NT2/D1 (cell line): ENCODE measurements at places on chromosomes 1 and 21.

GRCh38 chr1:30747033-30748008 is 10.3 kb downstream of the LAPTM5 start:
- no peak for DNase-seq

DNA sequence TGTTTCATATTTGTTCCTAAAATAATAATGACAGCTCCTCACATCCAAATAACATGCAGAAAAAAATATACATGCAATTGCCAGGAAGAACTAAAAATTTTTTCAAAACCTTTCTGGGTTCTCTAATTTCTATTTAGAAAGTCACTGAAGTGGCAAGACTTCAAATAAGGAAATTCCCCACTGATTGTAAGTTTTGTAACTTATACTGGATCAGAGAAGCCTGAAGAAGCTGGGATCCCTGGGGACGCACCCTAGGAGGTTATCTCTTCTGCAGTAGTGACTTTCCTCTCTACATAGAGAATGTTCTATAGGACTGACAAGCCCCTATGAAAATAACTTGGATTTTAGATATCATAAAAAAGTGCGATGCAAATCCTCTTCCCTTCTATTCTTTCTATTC is 182.6 kb downstream of the MRPL39 start:
- DNase-seq, result no peak

DNA sequence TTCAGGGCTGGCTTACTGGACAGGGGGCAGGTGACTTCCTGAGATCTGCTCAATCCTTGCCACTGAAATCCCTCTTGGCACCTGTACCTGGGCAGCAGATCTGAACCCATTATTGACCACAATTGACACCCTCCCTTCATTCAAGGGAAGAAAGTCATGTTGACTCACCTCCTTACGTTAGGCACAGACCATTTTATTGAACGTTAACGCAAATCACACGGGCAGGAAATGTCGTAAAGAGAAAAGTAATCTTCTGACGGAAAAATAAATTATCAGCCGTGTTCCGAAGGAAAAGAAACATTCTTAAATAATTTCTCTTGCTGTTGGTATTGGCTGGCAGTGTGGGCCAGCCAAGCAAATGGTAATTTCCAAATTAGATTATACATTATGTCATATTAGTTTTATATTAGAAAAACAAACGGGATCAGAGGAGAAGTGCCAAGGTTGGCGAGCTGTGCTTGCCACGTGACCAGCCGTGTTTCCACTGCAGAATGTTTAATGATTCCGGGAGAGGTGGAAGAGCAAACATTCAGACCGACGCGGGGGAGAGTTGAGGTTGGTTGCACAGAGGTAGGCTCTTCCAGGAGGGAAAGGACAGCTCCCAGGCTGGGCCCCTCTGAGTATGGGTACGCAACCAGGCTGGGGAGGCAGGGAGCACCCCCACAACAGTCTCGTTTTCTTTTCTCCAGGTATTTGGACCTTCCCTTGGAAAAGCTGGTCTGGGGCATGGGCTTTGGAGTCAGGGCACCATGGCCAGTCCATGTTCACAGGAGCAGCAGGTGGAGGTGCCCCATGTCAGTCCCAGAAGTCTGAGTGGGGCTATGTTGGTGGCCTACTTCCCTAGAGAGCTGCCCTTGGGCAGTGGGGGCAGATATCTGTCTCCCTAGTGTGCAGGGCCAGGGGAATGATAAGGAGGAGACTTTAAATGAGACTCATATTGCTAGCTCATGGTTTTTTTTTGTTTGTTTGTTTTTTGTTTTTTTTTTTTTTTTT is 121.1 kb downstream of the FOXD2 start:
- no peak for DNase-seq

DNA sequence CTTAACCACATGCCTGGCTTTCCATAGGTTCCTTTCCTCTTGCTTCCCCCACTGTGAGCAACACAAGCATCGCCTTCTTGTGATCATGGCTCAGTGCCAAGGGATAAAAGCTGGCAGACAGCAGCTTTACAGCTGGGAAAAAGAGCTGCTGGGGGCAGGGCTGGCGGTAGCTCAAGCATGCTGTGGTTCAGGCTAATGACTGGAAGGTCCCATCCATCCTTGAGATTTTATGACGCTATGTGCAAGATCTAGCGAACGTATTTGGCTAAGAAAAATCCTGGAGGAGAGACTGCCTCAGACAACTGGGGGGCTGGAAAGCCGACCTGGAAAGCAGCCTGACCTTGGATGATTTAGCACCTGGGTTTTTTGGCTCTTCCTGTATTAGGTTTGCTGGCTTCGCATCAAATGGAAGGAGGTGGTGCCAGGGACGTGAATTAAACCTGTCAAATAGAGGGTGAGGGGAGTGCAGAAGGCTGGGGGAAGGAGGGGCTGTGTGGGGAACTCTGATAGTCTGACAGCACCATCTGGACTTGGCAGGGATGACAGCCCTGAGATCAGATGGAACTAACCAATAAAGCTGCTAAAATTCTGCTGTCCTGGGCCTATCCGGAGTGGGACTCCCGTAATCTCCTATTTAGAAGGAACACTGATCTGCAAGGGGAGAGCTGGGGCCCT is 34.8 kb downstream of the ZMYND12 start:
- DNase-seq, result no peak

- DNase-seq, result no peak
Measured at GRCh38 chr1:182263706-182264105, 127.9 kb downstream of the GLUL start.

DNA sequence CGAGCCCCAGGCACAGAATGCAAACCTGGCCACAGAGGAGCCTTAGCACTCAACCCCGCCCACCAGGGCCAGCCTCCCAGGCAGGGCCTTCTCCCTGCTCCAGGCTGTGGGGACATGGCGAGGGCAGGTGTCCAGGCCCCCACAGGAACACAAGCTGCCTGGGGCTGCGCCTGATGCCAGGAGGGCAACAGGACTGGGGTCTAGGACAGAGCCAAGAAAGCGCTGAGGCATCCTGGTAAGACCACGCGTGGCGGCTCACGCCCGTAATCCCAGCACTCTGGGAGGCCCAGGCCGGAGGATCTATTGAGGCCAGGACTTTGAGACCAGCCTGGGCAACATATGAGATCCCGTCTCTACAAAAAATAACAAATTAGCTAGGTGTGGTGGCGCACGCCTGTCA is 59.1 kb downstream of the MEGF6 start:
- no peak for DNase-seq

- DNase-seq, result peak; percentile 48
Measured at GRCh38 chr1:114075105-114075504, 78.6 kb downstream of the SYT6 start.

GRCh38 chr1:108533351-108534083 is 26.4 kb upstream of the EEIG2 start:
- peak; percentile 9 for DNase-seq

GRCh38 chr21:14591377-14591776 is 45.3 kb upstream of the SAMSN1 start:
- DNase-seq, result no peak

- DNase-seq, result peak; percentile 89
Measured at GRCh38 chr1:202692959-202693555, 17.2 kb downstream of the SYT2 start.

DNA sequence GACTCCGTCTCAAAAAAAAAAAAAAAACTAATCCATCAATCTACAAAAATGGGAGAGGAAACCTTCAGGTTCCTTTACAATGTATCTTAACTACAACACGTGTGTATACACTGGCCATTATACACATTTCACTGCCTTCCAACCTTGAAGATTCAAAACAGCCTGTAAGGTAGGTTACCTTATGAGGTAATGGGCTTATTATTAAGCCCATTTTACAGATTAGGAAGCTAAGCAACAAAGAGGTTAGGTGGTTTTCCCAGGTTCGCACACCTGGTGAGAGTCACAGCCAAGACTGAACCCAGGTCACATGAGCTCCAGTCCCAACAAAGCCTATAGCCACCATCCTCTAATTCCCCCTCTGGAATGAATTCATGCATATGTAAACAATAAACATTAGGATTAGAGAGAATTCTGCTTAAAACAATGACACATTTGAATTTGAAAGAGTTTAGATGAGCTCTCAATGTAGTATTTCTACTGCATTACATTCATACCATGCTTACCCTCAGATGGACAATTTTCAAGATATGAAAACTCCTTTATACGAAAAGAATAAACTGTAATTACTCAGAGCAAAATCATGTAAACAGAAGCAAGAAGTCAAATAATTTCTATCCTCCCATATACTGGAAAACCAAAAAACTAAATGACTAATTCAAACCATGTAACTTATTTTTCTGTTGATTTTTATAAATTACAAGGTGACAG is 54.8 kb downstream of the EIF4G3 start:
- DNase-seq, result no peak

GRCh38 chr1:14655385-14655784 is 56.9 kb downstream of the KAZN start:
- no peak for DNase-seq

DNA sequence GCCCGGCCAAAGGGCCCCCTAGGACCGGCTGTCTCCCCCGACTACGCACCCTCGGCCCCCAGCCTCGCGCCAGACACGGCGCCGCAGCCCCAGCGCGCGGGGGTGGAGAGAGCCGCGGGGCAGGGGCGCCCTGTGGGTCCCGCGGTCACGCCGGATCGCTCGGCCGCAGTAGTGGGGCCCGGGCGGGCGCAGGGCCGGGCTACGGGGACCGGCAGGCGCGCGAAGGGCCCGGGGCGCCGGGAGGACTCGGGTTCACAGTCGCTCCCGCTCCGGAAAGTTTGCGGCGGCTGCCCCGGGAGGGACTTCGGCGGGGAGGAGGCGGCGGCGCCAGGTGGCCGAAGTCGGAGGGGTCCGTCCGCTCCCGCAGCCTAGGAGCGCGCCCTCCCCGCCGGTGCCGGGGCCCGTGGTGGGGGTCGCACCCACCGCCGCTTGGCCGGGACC is 7.1 kb upstream of the ZNF669 start:
- DNase-seq, result no peak
